ENCODE measurements at places on chromosomes 12 and 14.

GRCh38 chr14:85205875-85206274 is 324.1 kb upstream of the FLRT2 start:
- no peak for DNase-seq

DNA sequence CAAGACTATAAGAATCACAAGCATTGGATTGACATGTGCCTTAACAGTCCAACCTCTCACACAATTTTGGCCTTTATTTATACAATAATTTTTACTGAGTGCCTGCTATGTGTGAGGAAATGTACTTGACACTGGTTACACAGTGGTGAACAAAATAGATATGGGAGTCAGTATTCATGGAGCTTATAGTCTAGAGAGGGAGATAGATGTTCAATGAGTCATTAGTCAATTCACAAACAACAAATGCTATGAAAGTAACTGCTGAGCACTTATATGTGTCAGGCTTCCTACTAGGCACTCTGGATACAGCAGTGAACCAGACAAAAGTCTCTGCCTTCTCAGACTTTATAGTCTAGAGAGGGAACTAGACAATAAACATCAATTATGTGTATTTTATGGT is 3.7 kb downstream of the CFAP54 start:
- DNase-seq = no peak

DNA sequence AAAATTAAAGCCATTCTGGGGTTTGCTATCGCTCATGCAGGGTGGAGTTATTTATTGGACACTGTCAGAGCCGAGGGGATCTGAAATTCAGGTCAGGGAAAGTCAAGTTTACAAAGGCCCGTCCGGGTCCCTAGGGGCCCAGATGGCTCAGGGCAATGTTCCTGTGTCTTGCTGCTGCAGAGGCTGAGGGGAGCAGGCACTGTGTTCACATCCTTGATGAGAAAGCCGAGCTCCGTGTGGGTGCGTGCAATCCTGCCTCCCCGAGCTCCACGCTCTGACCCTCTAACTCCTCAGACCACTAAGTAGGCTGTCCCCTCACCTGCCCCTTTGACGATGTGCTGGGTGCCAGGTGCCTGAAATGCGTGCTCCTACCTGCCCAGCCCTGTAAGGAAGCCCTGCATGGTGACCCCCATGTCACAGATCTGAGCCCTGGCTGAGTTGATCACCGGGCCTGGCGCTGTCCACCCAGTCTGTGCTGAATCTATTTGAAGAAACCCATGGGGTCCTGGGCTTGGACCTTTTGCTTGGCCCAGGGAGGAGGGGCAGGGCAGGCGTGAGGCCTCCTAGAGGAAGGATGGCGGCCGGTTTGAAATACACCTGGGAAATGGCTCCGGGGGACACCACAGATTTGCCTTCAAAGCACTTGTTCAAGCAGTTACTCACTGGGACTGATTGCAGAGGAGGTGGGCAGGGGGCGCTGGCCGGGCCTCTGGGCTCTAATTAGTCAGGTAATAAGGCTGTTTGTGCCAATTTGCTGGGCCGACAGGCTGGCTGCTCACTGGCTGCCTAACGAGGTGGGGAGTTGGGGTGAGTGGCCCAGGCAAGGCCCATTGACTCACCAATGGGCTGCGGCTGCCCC is 204.3 kb downstream of the KIF26A start:
- peak; percentile 68 for DNase-seq

GRCh38 chr14:92693998-92694795 is 54.2 kb downstream of the LGMN start:
- no peak for DNase-seq

GRCh38 chr14:39310051-39310450 is 76.3 kb downstream of the MIA2 start:
- no peak for DNase-seq

All from neural progenitor cell (in vitro differentiated cells).